ENCODE measurements at places on chromosomes 2 and 18.

- DNase-seq, result no peak
Measured at GRCh38 chr2:187468262-187468661, 20.2 kb upstream of the CALCRL start.

DNA sequence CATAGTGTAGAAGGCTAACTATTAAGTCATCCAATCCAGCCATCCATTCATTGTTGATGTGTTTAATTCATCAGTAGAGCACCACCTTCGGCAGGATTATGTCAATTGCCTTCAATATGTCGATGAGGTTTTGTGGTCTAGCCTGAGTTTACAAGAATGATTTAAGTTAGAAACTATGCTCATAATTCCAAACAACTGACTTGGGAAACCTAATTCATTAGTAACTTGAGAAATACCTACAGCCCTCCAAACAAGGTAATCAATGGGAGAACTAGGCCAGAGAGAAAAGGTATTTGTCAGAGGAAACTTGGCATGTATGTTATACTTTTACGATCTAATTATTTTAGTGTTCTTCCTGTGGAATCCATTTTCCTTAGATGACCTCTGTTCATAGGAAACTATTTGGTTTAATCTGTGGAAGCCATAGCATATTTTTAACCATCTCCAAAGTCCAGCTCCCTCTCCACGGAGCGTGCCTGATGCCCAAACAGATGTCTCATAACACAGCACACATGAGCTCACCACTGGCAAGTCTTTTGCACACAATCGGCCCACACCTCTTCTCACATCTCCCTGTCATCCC, 148.5 kb downstream of the GFPT1 start:
- DNase-seq, result no peak

- no peak for DNase-seq
Measured at GRCh38 chr18:68323921-68324320, 391.0 kb downstream of the TMX3 start.

DNA sequence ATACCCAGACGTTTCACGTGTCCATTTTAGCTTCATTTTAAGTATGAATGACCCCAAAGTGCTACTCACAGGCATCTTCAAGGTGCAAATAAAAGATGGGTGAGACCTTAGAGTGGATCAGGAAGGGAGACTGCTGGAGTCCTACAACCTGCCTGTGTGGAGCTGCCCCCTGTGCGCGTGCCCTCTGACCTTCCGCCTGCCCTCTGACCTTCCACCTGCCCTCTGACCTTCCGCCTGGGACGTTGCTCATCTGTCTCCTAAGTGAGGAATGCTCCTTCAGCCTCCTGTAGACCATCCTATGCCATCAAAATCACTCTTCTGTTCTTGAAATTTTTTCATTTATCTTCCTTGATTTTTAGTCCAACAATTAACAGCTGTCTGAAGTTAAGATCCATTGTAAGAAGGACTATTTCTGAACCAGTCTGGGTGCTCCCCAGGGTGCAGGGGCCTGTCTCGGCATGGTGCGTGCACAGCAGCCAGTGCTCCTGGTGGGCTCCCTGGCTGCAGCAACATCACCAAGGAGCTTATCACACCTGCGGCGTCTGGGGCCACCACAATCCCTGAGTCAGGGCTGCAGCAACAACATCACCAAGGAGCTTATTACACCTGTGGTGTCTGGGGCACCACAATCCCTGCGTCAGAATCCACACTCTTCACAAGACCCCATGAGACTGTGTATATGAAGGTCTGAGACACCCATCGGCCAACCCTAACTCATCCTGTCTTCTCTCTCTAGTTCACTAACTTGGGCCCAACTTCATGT, 86.0 kb downstream of the TPO start:
- DNase-seq, result no peak
